Right forelimb (tissue), 1 donor: ENCODE measurements at places on chromosomes 6 and 20.
A peak's percentile ranks its signal among the peaks of the same experiment; 100 is the strongest.

GRCh38 chr6:47700596-47700995 is 2.2 kb downstream of the ADGRF4 start:
- DNase-seq = no peak

- no peak for DNase-seq
Observed at GRCh38 chr6:136723780-136724179, 68.5 kb downstream of the MAP3K5 start.

- DNase-seq = no peak
Observed at GRCh38 chr6:551405-551804, 105.5 kb downstream of the HUS1B start.

DNA sequence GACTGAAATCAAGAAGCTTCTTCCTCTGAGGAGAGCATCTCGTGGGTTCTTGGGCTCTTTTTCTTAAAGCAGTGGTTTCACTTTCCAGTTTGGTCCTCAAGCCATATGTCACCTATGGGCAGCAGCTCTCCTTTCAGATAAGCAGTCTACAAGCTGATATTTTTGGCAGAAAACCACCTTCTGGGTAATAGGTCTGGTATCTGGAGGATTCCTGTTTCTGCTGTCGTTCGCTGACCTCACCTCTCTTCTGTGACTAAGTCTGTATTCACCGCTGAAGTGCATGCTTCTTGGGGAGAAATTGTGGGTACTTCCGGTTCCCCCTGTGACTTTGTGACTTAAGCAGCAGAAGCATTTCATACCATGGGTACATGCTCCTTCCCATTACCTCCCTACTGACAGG is 193.6 kb downstream of the EDN1 start:
- no peak for DNase-seq

DNA sequence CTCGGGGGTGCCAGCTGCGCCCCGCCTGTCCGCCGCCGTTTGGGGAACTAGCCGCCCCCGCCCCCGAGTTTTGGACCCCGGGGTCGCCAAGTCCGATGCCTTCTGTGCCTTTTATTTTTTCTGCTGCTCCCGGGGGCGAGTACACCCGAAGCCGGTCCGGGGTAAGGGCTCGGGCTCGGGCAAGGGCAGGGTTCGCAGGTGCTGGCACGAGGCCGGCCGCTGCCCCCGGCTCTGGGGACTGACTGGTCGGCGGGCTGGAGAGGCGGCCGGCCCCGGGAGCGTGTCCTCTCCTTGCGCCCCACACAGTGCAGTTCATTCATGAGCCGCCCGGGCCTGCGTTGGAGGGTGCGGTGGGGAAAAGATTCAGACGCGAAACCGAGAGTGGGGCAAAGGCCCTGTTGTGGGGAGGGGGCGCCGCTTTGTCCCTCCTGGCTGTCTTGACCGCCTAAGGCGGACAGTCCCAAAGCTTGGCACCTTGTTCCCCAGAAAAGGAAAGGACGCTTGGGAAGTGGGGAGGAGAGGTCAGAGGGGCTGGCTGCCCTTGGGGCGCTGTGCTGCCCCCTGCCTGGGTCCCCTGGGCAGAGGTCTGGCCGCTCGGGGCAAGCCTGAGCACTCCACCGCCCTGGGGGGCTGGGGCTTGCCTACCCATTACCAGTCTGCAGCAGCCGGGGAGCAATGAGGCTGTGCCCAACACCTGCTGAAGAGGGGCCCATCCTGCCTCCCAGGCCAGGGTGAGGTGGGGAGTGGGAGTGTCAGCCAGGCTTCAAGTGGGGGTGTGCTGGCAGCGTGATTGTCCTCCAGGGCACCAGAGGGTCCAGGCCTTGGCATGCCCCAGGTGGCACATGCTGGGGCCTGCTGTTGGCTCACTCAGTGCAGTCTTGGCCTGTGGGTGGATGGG is 915 bp downstream of the TMEM63B start:
- peak; percentile 54 for DNase-seq

GRCh38 chr6:31750411-31751022 is 10.7 kb downstream of the MSH5 start:
- no peak for DNase-seq

DNA sequence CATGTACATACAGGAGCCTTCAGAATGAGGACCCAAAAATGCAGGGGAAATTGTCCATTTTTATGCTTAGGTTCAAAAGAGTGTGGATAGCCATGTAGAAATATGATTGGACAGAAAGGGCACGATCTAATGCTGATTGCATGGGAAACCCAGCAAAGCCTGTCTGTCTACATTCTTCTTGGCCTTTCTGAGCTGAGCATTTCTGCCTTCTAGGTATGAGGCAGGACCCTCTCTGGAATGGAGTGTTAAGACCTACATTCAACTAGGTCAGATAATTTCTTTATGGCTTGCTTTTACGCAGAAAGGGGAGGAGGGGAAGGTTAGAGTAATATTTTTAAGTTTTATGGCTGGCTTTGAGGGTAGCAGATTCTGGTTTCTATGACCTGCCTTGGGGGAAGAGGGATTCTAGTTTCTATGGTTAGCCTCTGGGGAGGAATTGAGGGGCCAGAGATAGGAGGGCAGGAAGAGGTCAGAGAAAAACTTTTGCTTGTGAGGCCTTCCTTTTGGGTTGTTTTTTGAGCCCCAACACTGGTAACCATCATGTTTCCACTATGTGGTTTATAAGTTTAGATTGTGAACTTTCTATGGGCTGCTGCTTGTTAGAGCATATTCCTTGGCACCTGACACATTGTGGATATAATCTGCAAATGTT is 63.5 kb downstream of the LYRM2 start:
- no peak for DNase-seq

GRCh38 chr6:109363753-109364152 is 18.5 kb downstream of the CD164 start:
- DNase-seq = no peak

GRCh38 chr6:83467620-83468036 is 36.8 kb upstream of the ME1 start:
- no peak for DNase-seq

- DNase-seq = no peak
Observed at GRCh38 chr6:146876271-146877151, 277.7 kb downstream of the ADGB start.

GRCh38 chr6:144585217-144585814 is 300.2 kb downstream of the UTRN start:
- no peak for DNase-seq

DNA sequence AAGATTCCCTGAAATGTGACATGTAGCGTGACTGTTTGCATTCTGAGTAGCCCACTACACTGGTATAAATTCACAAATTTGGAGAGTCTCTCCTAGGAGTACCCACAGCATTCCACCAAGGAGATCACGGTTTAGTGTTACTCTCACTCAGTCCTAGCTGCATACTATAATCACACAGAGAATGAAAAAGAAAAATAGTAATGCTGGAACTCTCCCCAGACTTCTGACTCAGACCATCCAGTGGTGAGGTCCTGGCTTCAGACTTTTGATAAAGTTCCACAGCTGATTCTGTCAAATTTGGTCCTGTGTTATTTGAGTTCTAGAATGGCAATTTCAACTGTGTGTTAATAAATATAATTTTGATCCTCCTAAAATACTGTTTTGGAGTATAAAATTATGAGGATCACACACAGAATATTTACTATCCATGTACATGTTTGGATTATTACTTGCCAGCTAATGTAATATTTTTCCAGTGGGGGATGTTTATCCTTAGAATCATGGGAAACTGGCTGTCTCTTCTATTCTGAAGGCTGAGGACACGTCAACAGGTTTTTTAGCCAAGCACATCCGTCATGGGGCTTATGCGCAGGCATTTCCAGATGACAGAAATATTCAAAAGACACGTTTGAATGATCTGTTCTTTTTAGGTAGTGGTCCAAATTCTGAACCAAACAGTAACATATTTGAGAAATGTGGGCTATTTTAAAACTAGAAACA is 5.1 kb upstream of the KIAA0408 start:
- DNase-seq = peak; percentile 60

- DNase-seq = no peak
Observed at GRCh38 chr6:5771759-5772390, 234.8 kb downstream of the NRN1 start.

GRCh38 chr6:53924277-53924676 is 129.5 kb downstream of the LRRC1 start:
- no peak for DNase-seq

DNA sequence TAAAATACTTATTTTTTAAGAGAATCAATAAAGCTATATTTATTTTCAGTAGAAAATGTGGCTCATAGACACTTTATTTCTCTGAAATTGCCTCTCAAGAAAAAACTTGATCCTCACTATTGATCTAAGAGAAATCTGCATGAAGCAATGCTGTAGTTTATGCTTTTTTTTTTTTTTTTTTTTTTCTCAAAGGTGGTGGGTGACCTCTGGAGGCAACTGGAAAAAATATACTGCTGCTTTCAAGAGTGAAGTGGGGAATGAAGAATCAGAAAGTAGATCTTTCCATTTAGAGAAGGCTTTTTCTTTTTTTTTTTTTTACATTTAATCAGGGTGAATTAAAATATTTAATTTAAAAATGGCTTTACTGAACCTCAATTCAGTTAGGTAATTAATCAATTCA is 169.3 kb downstream of the SLC16A10 start:
- DNase-seq = no peak

DNA sequence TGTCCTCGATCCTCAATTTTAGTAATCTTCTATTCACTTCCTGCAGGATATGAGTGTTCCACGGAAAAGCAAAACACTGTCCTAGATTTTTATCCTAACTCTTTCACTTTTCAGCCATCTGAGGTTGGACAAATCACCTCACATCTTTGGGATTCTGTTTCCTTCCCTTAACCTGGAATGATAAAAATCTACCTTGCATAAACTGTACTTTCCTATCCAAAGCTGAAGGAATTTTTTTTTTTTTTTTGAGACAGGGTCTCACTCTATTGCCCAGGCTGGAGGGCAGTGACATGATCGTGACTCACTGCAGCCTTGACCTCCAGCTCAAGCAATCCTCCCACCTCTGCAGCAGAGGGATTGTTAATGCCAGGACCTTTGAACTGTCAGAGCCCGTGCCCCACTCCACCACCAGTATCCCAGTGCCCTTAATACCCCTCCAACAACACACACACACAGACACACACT is 20.5 kb downstream of the CAPN11 start:
- DNase-seq = no peak
